ELR (cell line): ENCODE measurements at places on chromosomes 7 and 10.

- DNase-seq = no peak
These were observed 52.5 kb downstream of the ADRA2A start for GRCh38 chr10:111129363-111129762.

GRCh38 chr10:46525177-46525823, 31.2 kb downstream of the GPRIN2 start:
- DNase-seq = peak; percentile 96

DNA sequence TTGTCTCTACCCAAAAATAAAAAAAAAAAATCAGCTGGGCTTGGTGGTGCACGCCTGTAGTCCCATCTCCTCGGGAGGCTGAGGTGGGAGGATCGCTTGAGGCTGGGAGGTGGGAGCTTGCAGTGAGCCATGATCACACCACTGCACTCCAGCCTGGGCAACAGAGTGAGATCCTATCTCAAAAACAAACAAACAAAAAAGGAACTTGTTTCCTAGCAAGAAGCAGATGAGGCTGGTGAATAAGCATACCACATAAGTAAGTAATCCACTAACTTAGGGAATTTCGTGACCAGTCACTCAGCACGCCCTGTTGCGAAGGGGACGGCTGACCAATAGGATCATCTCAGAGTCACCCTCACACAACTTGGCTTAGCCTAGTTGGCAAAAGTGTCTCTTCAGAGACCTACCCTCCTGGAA, 64.6 kb downstream of the CUX1 start:
- peak; percentile 97 for DNase-seq

GRCh38 chr10:17792991-17793390, 16.2 kb upstream of the MRC1 start:
- no peak for DNase-seq

DNA sequence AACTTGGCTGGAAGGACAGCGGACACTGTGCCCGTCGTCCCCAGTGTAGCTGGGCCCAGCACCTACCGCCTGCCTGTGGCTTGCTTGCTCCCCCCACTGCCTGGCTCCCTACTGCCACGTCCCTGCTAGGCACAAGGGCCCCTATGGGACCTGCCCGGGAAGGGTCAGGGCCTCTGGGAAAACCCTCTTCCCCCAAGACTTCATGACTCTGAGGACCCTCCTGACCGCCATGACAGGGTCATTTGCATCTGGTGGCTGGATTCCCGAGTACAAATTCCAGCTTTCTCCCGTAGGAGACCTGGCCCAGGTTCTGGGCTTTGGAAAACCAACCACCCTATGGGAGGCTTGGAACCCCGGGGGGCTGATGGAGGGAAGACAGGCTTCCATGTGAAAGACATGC, 1.4 kb upstream of the MMD2 start:
- DNase-seq = no peak

GRCh38 chr7:68258609-68259008, 1262.0 kb downstream of the TYW1 start:
- DNase-seq = no peak

GRCh38 chr7:112371701-112372100, 78.6 kb upstream of the IFRD1 start:
- no peak for DNase-seq

- DNase-seq = peak; percentile 4
These were observed 122.6 kb downstream of the KMT2C start for GRCh38 chr7:152313217-152313616.

GRCh38 chr10:118804262-118804773, 49.5 kb upstream of the CACUL1 start:
- no peak for DNase-seq

DNA sequence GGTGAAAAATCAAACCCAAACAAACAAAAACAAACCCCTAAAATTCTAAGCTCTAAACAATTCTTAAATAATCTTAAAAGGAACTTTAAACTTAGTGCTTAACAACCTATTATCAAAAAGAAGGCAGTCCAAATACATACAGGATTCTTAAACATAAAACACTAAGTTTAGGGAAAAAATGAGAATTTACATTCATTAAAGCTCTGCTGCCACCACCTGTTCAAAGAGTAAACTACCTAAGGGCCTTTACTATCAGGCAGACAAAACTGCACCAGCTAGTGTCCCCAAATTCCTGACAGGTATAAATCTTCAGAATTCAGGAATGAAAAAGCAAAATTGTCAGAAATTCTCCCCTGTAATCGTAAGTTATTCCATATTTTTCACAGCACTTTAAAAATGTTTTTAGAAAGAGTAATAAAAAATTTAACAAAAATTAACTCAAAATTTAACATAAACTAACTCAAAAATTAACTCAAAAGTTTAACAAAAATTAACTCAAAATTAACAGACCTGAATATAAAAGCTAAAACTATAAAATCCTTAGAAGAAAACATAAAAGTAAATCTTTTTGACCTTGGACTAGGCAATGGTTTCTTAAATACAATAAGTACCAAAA, 55.1 kb downstream of the PDZD8 start:
- DNase-seq = peak; percentile 50

DNA sequence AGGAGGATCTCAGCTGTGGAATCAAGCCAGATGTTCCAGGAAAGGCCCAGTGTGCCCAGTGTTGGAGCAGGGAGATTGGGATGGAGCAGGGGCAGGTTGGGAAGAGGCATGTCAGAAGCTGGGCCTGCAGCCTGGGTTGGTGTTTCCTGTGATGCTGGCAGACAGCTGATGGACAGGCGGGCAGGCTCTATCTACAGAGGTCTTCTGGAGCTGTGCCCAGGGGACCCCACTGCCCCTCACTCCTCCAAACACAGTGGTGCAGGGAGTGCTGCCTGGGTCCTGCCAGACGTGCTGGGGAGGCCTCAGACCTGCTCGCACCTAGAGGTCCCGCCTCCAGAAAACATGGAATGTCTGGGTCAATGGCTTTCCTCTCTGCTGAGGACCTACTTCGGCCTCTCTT, 182.9 kb upstream of the TCERG1L start:
- DNase-seq = no peak
